ENCODE measurements at places on chromosomes 4 and X.

DNA sequence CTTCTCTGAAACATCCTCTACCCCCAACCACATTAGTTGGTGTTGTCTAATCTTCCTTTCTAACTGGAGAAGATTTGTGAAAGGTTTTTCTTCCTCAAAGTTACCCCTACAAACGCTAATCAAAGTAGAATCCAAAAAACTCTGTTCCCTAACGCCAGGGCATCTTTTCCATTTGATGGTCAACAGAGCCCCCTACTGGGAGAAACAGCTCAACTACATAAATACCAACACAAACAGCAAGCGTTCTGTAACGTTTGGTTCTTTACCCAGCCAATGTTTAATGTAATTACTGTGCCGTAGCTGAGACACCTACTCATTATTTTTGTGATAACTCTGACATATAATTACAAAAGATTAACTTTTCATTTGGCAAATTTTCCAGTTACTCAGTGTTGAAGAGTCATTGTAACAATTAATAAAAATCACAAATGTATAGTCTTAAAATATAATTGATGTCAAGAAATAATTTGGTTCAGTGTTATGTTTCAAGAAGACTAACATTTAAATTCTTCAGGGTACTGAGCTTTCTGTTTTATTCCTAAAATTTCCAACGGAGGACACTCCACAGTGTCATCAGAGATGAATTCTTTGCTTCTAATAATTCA, 94.9 kb upstream of the TBC1D9 start:
- peak; percentile 51 for DNase-seq

GRCh38 chr4:5893004-5893580, at the start of gene CRMP1:
Gene CRMP1 (minus strand): TSS chr4:5893086. CDS start chr4:5892969, 117 bp downstream.
- DNase-seq, result no peak

- no peak for DNase-seq
Measured at GRCh38 chr4:188697243-188697642, 558.0 kb downstream of the TRIML1 start.

GRCh38 chrX:132270699-132271098, 51.5 kb upstream of the RAP2C start:
- no peak for DNase-seq

DNA sequence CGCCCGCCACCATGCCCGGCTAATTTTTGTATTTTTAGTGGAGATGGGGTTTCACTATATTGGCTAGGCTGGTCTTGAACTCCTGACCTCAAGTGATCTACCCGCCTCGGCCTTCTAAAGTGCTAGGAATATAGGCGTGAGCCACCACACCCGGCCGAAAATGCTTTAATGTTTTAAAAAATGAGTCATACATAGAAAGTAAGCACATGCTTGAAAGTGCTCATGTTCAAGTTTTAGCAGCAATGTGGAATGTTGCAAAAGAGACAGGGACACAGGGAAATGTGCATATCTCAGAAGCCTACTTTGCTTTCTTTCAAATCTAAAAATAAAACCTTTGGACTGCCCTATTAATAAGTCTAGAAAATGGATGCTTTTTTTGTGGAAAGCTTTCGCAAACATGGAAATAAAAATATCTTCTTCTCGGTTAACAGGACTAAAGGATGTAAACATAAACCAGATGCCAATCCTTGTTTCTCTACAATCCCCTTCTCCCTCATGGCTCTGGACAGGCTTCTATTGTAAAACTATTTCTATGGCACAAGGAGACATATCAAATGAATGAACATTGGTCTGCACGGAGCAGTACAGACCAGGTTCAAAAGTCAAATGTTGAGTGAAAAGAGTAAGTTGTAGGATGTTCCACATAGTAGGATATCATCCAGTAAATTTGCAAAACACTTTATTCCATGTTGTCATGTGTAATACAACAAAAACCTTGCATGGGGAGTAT, 15.0 kb downstream of the MECP2 start:
- DNase-seq, result peak; percentile 40

Data from foreskin melanocyte (primary cell).